ENCODE measurements at places on chromosomes 4 and X.

DNA sequence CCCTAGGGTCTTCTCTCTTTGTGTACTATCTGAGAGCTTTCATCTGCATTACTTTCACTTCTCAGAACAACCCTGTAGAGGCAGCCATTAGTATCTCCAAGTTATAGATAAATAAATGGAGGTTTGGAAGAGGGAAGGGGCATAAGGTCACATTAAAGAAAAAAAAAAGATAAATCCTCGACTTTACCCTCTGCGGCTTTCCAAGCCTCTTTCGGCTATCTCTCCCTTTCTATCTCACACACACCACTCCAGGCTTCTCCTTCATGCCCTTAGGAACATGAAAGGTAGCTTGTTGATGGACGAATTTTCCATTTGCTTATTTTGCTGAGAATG is 660 bp upstream of the ARHGEF9 start:
- DNase-seq, result no peak

- DNase-seq, result no peak
These were observed 756 bp downstream of the PABPC5 start for GRCh38 chrX:91435395-91435794.

DNA sequence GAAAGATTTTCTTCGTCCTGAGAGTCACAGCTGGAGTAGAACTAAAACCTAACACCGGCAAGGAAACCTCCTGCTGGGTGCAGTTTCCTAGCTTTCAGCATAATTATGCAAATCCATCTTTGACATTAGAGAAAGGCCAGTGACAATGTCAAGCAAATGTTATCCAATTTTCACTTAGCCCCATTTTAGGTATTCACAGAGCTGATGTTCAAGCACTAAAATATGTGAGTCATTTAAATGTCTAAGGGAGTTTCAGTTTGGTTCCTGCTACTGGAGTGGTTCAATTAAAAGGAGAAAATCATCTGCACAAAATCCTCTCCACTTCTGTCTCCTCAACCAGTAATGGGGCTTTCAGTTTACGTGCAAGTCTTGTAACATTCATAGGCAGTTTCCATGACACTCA is 37.1 kb upstream of the AMOT start:
- no peak for DNase-seq

DNA sequence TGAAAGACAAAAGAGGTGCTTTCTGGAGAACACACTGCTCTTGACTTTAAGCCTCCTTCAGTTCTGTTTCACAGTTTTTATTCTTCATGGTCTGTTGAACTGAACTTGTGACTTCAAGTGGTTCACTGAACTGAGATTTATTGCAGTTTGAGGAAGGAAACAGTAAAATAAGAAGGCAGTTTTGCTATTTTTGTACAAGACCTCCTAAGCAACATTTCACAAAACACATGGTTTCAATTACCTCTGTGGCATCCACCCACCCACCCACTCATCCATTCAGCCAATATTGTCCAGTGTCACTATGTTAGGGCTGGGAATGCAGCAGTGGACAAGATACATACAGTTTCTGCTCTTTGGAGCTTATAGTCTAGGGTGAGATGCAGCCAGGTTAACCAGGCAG is 131.3 kb downstream of the IL1RAPL2 start:
- no peak for DNase-seq

- DNase-seq, result peak; percentile 88
These were observed 49.6 kb downstream of the LNX1 start for GRCh38 chr4:53541577-53542206.

Data from fibroblast of pulmonary artery (primary cell).